ENCODE measurements at places on chromosomes 3 and 15.

DNA sequence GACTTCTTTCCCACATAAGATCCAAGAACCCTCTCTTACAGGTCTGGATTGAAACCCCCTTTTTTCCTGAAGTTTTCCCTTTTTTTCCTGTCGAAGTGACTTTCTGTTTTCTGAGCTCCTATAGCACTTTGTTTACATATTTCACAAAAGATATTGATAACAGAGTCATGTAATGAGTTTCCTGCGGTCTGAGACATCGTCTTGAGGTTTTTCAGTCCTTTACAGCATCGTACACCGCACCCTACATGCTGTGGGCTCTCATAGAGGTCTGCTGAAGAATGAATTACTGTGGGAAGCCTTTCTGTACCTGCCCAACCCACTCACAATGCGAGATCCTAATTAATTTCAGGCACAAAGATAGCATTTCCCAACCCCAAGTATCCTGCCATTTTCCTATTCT lies 53.1 kb downstream of the MCF2L2 start:
- DNase-seq = no peak

GRCh38 chr3:72186400-72186855 lies 401.5 kb upstream of the PROK2 start:
- DNase-seq = no peak

- DNase-seq = no peak
These were observed 36.5 kb upstream of the CPB1 start for GRCh38 chr3:148790851-148791735.

- no peak for DNase-seq
These were observed 61.0 kb downstream of the GPR160 start for GRCh38 chr3:170098753-170099152.

DNA sequence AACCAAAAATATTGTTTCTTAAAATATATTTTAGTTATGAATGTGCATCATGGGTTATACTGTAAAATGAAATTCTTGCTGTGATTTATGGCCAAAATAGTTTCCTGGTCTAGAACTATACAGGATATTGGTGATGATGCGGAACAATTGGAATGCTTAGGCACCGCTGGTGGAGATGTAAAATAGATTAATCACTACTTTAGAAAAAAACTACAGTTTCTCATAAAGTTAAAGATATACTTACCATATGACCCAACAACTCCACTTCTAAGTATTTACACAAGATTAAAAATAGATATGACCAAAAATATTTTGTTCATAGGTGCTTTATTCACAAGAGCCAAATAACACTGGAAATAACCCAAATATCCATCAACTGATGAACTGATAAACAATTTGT lies 126.7 kb downstream of the TUSC7 start:
- no peak for DNase-seq

DNA sequence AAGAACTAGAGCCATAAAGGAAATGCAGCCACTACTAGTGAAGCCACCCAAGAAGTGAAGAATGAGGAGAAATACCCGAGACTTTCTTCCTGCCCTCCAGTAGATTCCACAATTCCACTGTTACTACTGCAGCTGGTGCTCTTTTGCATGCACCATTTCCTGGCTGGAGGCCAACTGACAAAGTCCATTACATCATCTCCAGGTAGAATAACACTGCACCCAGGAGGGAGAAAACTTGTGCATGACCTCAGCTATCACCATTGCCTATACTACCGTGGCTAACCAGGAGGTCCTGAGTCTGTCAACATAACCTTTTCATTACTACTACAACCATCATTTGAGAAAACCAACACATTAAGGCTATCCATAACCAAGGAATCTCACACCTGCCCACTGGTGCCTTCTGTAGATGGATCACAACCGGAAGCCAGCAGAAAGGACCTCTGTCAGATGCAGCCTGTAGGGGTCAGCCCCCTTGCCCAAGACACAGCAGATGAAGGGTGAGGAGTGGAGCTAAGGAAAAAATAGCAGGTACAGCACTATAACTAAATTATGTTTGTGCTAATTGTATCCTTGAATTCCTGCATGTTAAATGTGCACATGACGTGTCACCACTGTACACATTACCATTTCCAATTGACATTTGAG lies 200.8 kb upstream of the C2CD4B start:
- no peak for DNase-seq

GRCh38 chr3:43855674-43856299 lies 165.0 kb downstream of the ABHD5 start:
- DNase-seq = no peak

DNA sequence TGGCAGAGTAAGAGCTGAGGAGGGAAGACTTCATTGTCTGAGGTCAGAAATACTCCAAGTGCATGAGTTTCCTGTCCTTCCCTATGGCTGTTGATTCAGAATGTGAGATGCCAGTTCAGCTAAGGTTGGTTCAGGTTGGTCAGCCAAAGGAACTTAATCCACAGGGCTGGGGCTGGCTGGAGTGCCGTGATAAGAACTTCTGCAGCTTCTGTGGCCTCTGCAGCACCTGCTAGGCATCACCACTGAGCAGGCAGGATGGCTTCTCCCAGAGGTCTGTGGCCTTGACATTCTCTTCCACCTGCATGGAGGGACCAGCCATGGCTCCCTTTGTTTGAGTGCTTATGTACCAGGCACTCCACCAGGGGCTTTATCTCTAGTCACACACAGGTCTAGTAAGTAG lies 109.5 kb upstream of the PLXNA1 start:
- no peak for DNase-seq

DNA sequence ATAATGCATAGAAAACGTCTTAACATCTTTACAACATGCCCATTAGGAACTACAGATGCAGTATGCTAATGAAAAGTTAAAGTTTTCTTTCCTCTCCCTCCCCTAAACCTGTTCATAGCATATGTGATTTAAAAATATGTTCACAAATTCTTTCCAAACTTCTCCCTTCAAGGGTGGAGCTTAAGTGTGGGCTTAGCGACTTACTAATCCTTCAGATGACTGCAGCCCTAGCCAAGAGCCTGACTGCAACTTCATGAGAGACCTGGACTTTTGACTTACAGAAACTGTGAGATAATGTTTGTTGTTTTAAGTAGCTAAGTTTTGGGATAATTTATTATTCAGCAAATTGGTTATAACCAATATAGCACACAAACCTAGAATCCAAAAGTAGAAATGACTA lies 22.0 kb upstream of the ANXA2 start:
- no peak for DNase-seq

GRCh38 chr3:128278130-128278529 lies 124.8 kb downstream of the EEFSEC start:
- no peak for DNase-seq

GRCh38 chr15:74773731-74774252 lies 8.1 kb upstream of the CSK start:
- no peak for DNase-seq

DNA sequence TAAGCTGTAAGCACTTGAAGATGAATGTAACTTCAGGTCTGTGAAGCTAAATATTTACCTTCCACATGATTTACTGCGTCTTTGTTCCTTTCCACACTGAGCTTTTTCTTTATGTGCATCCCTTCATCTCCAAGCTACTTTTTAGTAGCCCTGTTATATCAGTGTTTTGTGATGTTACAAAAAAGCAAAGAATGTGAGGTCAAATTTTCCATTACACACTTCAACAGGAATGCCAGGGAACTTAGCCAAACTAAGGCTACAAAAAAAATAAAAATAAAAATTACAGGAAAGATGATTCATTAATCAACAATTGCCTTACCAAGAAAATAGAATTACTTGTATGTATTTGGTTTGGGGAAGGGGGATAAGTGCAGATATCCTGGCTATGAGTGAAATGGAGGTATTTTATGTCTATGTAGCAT lies 73.0 kb downstream of the FILIP1L start:
- DNase-seq = no peak

DNA sequence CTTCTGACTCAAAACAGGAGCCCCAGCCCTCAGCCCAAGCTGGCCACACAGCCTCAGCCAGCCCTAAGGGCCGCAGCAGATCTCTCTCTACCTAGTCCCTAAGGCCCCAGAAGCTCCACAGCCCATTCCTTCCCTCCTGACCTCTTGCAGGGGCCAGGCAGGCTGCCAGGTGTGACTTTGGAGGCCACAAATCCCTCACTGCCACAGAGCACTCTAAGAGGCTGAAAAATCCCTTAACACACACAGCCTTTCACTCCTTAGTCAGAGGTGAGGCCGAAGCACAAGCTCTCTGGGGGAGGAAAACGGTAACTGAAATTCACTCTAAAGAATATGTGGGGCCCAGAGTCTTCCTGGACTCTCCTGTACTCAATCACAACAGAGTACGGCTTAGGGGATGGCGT lies 23.3 kb downstream of the LRRC2 start:
- DNase-seq = no peak

DNA sequence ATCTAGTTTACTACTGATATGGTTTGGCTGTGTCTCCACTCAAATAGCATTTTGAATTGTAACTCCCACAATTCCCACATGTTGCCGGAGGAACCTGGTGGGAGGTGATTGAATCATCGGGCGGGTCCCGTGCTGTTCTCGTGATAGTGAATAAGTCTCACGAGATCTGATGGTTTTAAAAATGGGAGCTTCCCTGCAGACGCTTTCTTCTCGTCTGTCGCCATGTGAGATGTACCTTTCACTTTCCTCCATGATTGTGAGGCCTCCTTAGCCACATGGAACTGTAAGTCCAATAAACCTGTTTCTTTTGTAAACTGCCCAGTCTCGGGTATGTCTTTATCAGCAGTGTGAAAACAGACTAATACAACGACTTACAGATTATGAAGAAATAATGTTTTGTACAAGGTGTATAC lies 35.6 kb upstream of the PYDC2 start:
- no peak for DNase-seq

GRCh38 chr3:105715372-105715771 lies 153.4 kb downstream of the CBLB start:
- DNase-seq = no peak

- no peak for DNase-seq
These were observed 706.1 kb upstream of the GOLIM4 start for GRCh38 chr3:168801794-168802193.

DNA sequence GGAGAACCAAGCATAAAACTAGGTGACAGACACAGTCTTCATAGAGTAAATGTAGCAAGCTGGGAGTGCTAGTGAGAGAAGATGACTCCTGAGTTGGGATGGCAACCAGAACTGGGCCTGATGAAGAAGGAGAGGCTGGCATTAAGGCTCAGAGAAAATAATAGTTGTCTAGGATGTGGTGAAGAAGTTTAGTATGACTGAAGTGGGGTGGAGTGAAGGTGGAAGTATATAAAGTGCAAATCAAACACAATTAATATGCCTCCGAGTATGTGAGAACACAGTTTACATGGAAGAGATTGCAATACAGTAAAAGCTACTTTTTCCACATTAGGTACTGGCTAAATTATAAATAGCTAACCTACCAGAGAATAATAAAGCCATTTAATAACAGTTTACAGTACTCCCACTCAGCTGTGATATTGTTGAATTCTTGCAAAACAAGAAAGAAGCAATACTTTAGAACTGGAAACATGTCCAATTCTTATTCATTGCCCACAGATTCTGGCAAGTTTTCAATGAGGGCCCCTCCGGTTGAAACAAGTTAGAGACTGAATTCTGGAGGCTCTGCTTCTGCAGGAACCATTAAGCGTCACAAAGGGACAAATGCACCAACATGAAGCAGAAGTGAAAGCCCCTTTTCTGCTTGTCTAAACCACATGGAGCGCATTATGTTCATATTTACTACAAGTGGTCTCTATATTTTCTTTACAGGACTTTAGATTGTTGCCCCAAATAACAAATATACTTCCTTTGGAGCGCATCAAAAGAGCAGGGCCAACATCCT lies 243.7 kb downstream of the SLC9A9 start:
- no peak for DNase-seq

DNA sequence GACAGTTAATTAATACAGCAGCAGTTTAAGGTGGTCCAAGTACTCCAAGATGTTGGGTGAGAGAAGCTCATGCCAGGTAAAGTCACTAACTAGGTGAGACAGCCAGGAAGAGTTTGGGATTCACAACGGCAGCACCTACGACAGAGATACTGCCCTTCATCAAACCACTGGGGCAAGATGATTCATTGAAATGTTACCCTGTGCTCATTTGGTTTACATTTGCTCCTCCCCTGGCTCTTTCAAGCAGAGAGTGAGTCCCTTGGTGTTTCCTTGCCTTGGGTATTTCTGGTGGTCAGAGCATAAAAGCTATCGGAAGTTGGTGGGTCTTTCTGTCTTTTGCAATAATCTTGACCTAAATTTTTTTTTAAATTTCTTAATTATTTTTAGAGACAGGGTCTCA lies 19.9 kb upstream of the PDE8A start:
- DNase-seq = no peak

GRCh38 chr3:56303487-56303886 lies 164.8 kb downstream of the ERC2 start:
- DNase-seq = no peak

GRCh38 chr3:53238886-53239285 lies 16.9 kb downstream of the TKT start:
- DNase-seq = no peak

- DNase-seq = no peak
These were observed 59.8 kb downstream of the SFMBT1 start for GRCh38 chr3:52986049-52986448.

- DNase-seq = no peak
These were observed 20.1 kb downstream of the PRR23A start for GRCh38 chr3:138985932-138986331.

DNA sequence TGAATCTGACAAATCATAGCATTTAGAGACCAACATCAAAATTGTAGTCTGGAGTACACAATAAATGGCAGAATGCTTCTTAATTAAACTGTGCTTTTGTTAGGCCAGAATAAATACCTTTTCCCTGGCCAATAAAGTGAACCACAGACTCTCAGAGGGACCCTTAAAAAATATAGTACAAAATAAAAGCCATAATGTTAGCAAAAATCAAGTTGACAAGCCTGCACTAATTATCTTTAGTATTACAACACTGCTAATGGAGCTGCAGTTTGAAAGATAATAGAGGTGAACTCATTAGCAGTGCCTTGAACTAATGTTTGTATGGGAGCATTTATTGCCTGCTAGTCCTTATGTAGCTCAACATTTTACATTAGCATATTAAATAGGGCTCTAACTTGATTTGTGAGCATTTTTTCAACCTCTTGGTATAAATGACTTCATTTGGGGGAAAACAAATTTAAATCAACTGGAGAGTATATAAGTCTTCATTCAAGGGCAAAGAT lies 801.3 kb downstream of the EPHA3 start:
- DNase-seq = no peak

- DNase-seq = no peak
These were observed 535.8 kb downstream of the TBL1XR1 start for GRCh38 chr3:176661432-176661964.

GRCh38 chr15:48459571-48460442 lies 128.6 kb downstream of the DUT start:
- no peak for DNase-seq

DNA sequence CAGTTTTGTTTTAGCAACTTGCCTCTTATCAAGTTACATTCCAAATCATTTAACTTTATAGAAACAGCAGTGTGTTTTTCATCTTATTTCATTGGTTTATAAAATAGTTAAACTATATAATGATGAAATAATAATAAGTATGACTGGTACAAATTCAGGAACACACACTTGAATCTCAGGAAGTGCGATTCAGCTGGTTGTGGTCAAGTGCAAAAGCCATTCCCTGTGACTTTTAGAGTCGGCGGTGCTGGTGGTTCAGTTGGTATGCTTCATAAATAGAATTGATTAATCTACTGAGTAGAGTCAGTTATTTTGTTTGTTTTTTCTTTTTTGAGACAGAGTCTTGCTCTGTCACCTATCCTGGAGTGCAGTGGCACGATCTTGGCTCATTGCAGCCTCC lies 22.7 kb downstream of the SACM1L start:
- DNase-seq = no peak

GRCh38 chr3:157107037-157107436 lies 52.9 kb downstream of the CCNL1 start:
- DNase-seq = no peak

GRCh38 chr3:75294124-75294523 lies 370.0 kb upstream of the FRG2C start:
- no peak for DNase-seq

Measured in CD4-positive, alpha-beta T cell treated with Interleukin-6 at 100 ng/mL for 8 hours (primary cell).